ENCODE measurements at places on chromosomes 13 and 19.

DNA sequence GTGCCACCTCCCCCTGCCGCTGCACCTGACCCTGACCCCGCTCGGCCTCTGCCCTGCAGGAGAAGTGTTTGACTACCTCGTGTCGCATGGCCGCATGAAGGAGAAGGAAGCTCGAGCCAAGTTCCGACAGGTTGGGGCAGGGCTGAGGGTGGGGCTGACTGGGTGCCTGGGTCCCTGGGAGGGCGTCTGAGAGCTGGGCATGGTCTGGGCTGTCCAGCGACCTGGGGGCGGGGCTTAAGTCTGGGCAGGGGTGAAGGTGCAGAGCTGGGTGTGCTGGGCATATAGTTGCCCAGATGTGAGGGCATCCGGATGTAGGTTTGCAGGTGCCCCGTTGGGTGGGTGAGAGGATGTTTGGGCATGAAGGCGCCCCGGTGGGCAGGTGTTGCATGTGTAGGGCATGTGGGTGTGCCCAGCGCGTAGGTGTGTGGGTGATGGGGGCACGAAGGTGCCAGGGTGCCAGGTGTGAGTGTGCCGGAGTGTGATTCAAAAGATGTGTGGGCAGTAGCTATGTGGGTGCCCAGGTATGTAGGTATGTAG, 13.8 kb downstream of the MARK4 start:
- DNase-seq: no peak

- DNase-seq: no peak
Observed at GRCh38 chr13:22009500-22009899, 338.6 kb downstream of the FGF9 start.

- no peak for DNase-seq
Observed at GRCh38 chr13:31000889-31001288, 68.4 kb downstream of the TEX26 start.

DNA sequence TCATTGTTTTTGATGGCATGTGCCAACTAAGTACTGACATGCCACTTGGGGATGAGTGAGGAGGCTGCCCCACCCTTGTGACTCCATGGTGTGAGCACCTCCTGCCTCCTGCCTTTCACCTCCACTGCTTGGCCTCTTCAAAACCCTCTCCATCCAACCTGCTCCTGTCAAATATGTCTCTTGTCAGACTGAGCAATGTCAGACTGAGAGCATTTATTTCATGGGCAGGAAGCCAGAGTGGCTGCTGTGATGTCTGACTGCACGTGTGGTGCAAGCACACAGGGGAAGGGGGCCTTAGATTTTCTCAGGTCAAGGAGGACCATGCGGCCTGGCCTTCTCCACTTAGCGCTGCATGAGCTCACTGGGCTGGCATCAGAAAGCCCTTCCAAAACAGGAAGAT, 68.3 kb downstream of the STARD13 start:
- DNase-seq: no peak

DNA sequence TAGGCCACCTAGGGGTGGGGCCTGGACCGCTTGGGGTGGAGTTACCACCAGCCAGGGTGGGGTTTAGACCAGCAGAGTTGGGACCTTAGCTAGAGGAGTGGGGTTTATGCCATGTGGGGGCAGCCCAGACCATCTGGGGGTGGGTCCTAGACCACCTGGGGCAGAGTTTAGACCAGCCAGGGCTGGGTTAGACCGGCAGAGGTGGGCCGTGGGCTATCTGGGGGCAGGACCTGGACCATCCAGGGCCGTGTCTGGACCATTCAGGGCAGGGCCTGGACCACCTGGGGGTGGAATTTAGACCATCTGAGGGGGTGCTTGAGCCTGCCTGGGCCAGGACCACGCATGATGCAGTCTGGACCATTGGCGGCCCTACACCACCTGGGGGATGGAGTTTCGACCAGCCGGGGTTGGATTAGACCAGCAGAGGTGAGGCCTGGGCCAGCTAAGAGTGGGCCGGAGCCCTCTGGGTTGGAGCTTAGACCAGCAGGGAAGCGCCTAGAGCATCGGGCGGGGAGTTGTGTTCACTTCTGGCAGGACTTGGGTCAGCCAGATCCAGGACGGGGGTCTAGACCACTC, 10.0 kb upstream of the CACNG6 start:
- DNase-seq: no peak

DNA sequence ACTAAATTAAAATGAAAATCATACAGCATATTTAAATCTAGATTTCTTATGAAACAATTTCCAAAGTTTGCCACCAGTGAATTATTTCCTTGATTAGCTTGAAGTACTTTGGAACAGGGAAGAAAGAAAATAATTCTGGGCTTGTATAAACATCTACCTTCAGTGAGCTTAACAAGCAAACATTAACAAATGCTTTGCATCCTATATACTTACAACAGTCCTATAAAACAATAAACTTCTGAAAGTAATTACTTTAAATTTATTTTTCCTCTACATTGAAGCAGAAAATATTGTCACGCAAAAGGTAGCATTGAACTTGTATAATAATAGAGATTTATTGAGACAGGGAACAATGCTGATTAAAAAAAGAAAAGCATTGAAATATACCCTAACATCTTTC, 164.8 kb downstream of the DACH1 start:
- no peak for DNase-seq

GRCh38 chr13:35349673-35350278, 126.7 kb downstream of the MAB21L1 start:
- no peak for DNase-seq

DNA sequence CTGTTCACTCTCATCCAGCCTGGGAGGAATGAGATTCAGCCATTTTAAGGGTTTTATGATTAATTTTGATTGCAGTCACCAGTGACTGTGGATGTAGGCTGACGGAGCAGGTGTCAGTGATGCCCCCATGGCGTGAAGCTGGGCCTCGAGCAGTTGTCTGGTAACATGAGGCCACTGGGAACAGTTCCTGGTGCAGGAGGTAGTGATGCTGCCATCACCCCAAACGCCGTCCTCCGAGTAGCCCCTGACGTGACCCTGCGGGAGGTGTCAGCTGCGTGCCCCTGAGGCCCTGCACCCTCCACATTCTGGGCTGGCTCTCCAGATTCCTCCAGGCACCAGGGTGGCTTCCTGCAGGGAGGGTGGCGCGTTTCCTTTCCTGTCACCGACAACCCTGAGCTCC, 277.2 kb downstream of the TEX29 start:
- DNase-seq: no peak

- DNase-seq: no peak
Observed at GRCh38 chr19:8075158-8076074, 22.9 kb downstream of the CCL25 start.

GRCh38 chr13:77359171-77359570, 32.3 kb upstream of the MYCBP2 start:
- DNase-seq: no peak

DNA sequence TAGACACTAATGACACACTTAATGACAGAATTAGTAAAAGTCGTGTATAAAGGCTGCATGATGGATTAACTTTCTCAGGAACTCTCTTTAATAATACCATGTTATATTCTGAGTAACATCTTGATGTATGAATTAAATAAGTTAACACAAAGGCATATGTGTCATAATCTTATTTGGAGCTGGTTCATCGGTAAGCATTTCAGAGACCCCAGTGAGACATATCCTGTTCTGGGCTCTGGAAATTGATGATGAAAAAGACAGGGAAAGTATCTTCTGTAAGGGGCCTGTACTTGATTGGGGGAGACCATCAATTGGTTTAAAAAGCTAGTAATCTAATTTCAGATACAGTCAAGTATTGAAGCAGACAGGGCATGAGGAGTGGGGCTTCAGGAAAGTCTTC, 547.9 kb downstream of the GPC6 start:
- DNase-seq: no peak

- DNase-seq: no peak
Observed at GRCh38 chr13:45823583-45823982, 28.0 kb downstream of the SIAH3 start.

DNA sequence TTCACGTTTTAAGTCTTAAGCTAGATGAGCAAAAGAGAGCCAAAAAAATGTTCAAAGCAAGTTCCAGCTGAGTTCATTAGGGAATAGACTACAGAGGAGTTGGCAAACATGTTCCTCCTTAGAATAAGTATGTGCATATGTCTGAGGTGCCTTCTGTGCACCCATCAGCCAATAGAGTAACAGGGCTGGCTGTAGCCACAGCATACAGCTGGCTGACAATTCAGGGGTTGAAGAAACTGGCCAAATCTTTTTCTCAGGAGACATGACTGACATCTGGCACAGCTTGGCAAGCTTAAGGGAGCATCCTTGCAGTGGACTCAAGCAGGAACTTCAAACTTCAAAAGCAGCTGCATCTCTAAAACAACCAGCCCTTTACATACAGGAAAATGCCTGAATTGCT, 414.8 kb upstream of the PCDH20 start:
- DNase-seq: no peak

Measured in NCI-H1105 treated with DMSO at 0.1 percent for 48 hours (cell line).